Neuronal stem cell (in vitro differentiated cells): ENCODE measurements at places on chromosomes 11 and 22.
A peak's percentile ranks its signal among the peaks of the same experiment; 100 is the strongest.

DNA sequence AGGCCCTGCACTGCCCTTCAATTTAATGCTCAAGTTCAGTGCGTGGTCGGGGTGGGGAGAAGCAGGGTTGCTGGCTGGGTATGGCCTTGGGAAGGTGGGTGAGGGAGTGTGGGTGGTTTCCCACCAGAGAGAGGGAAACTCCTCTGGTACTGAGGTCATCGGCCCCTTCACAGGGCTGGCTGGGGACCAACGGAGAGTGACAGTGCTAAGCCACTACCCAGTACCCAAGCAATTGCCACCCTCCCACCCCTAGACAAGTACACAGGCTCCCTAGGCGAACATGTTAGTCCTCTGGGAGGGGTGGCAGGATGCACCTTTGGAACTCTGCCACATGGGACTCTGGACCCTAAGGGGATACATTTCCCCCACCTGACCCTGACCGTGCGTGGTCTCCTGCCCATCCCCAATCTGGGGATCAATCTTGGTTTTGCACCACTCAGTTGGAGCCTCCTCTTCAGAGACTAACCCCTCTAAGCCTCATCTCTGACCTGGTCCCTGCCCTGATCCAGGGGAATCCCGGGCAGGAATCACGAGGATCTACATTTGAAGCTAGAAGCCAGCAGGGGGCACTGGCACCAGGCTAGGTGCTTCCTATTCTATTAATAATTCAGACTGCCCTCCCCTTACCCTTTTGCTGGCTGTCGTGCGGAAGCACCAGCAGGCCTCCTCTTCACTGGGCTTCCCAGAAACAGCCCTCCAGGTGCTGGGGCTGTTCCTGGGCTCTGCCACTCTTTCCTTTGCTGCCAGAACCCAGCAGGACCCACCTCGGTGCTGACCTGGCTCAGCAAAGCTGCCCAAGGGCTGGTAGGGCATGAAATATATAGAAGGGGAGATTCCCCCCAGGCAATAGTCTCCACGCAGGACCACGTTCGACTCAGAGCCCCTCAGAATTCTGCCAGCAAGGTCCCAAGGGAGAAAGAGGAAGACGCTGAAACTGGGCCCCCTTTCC, 377.7 kb downstream of the TENM4 start:
- no peak for DNase-seq

DNA sequence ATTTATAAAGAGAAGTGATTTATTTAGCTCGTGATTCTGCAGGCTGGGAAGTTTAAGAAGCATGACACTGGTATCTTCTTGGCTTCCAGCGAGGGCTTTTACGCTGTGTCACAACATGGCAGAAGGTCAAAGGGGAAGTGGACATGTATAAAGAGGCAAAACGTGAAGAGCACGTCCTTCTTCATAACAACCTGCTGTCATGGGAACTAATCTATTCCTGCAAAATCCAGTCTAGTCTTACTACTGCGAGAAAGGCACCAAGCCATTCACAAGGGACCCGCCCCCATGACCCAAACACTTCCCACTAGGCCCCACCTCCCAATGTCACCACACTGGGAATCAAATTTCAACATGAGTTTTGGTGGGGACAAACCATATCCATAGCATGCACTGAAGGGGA, 58.3 kb downstream of the AMOTL1 start:
- DNase-seq, result no peak

DNA sequence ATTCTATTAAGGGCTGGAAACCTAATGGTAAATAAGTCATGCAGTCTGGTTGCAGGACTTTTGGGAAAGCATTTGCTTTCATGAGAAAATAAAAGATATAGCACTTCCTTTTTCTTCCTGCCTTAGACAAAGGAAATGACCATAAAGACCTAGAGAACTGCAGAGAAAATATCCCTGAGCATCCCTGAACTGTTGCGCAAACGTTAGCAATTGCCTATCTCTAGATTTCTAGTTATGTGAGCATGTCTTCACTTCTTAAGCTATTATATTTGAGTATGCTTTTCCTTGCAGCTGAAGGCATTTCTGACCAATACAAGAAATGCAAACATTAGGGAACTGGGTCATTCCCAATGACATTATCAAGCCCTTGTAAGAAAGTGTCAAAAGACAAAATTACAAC, 110.6 kb downstream of the KIF18A start:
- no peak for DNase-seq

DNA sequence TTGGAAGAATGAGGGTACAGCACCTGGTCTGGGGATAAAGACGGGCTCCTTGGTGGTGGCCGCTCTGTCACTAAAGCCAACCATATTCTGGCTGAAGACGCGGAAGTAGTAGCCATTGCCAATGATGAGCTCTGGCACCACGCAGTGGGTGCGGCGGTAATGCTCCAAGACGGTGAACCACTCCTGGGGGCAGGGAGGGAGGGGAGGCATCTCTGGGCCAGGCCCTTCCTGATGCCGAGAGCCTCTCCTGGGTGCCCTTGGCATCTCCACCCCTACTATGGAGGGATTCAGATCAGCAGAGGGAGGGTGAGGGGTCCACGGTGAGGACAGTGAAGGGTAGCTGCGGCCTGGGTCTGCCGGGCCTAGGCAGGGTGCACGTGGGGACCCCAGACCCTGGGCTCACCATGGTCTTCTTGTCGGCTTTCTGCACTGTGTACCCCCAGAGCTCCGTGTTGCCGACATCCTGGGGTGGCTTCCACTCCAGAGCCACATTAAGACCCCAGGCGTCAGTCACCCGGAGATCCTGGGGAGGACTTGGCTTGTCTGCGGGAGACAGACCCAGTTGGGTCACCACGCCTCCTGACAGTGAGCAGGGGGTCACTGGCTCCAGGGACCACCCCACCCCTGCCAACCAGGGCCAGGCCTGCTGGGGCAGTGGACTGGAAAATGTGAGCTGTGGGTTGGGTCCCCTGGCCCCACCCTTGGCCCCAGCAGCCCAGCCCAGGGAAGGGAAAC, 19.5 kb downstream of the MYBPC3 start:
- no peak for DNase-seq

DNA sequence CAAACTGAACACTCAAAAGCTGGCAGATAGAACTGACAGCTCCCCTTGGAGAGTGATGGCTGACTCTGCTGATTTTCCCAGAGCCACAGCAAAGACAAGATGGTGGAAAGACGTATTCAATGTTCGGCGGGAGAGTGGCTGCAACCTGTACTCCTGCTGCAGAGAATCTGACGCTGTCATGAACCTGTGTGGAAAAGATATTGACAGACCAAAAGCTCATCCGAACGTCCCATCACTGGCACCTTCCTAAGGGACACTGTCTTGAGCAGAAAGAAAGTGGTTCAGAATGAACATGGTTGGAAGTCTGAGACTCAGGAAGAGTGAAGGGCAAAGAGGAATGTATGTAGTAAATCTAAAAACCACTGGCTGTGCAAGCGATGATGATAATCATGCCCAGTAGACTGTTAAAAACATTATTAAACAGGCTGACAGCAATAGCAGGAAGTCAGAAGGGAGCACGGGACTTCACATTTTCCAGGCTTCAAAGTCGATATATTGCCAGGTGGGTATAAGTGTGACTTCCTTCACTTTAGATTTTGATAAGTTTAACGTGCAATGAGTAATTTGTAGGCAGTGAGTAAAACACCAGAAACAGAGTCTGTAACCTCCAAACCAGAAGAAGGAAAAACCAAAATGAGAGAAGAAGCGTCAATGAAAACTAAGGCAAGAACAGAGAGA, 6.2 kb upstream of the IL17REL start:
- no peak for DNase-seq

DNA sequence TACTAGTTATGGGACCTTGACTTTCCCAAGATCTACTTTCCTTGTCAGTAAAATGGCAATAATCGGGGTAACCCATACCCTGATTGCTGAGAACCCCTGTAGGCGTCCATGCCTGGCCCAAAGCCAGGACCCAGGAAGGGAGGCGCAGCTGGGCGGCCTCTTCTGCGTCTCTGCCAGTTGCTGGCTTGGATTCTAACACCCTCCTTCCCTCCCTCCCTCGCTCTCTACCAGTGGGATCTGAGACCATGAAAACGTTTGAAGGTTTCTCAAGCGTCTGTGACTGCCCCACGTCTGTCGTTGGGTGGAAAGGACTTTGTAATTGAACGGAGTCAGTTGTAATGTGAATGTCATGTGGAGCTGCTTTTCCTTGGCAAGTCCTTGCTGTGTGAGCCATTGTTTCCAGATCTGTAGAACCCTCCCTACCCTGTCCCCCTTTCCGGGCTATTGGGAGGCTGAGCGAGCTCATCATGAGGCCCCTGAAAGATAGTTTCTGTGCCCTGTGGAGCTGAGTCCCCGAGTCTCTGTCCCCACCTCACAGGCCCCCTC, 47.8 kb downstream of the PARVB start:
- DNase-seq, result no peak

DNA sequence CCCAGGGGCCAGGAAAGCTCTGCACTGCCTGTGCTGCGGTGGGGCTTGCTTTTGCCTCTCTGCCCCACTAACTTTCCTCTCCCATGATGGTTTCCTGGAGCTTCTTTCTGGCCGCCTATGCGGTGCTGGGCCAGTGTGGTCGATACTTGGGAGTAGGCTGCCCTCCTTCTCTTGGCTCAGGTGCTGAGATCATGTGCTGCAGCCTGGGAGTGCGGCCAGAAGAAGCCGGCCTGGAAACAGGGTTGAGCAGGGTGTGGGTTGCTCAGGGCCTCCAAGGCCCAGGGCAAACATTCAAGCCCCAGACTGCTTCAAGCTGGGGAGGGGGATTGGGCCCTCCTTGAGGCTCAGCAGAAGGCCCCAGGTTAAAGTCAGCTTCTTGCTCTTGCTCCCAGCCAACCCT, 125.0 kb downstream of the NTM start:
- DNase-seq, result no peak

DNA sequence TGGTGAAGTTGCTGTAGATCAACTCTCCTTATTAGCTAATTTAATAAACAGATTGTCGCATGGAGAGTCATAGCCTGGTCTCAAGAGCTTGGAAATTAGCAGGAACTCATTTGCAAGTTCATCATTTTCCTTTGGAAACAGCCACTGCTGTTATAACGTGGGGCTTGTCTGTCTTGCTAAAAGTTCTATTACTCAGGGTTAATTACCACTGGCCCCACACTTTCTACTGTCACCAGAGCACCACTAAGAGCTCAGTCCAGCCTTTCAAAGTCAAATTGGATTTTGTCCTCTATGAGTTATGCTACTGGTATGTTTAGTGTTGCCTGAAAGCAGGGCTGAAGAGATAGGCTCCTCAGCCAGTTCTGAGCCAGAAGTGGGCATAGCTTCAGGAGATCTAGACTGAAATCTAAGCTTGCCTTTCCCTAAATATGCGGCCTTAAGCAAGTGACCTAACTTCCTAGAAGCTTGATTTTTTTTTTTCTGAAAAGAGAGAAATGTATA, 292.2 kb downstream of the INSC start:
- DNase-seq, result no peak

GRCh38 chr11:27159335-27159679, 118.7 kb downstream of the BBOX1 start:
- DNase-seq, result no peak

- DNase-seq, result no peak
Measured at GRCh38 chr22:23777776-23778576, 5.3 kb downstream of the MMP11 start.

- no peak for DNase-seq
Measured at GRCh38 chr11:45374653-45375059, 88.5 kb upstream of the SYT13 start.

DNA sequence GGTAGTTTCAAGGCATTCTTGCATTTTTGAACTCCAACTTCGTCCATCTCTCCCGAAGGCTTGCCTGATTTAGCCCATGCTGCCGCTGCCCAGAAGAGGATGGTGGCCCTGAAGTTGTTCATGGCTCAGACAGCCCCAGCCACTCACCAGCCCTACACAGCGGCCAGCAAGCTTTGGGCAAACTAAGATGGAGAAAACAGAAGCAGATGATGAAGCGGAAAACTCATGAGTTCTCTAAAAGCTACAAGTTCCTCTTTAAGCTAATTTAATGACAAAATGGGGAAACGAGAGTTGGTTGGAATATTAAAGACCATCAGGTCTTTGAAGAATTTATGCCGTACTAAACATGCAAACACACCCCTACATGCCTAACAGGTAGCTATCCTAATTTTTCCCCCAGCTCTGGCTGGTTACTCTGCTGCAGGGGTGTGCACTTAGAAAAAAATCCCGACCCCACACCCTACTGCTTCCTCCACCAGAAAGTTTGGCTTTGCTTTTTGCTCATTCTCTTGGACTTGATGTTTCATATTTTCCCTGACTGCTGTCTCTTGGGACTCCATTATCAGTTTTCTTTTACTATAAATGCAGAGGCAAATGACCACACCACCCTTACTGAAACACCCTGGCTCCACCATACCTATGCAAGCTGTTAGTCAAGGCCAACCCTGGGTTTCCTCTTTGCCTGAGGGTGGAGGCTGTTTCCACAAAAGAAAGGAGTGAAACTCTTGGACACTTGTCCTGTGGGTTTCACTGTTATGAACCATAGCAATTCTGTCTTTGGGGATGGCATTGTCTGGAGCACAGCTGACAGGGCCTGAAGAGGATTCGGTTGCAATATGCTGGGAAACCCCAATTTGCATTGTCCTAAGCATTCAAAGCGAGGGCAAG, at the start of gene MPEG1:
Gene MPEG1 (minus strand): TSS at position 184 of the 888 bp plus-strand sequence. CDS start 62 bp downstream, at position 122.
- DNase-seq, result no peak

- no peak for DNase-seq
Measured at GRCh38 chr22:38176170-38176741, 5.4 kb downstream of the PLA2G6 start.

- peak; percentile 23 for DNase-seq
Measured at GRCh38 chr11:115501893-115502589, 2.2 kb downstream of the CADM1 start.

GRCh38 chr11:2975594-2975993, 16.5 kb downstream of the NAP1L4 start:
- DNase-seq, result no peak
